Immature natural killer cell (primary cell): ENCODE measurements at places on chromosomes 7 and 10. TPM values are rescaled to one million over a fixed set of nuclear protein-coding genes. Genes with fewer than 3 reads are reported as not detected.

- H3K27me3 ChIP-seq, result no peaks in the 10 kb centered on the region
- no peak for DNase-seq
- no peak overlapping the region for H3K4me3 ChIP-seq
- peaks cover 48% of the 10 kb centered on the region for H3K36me3 ChIP-seq
- H3K27ac ChIP-seq, result no peak overlapping the region
Observed at GRCh38 chr10:99695761-99696160, 36.2 kb downstream of the COX15 start.

GRCh38 chr10:120559800-120560199 lies 102.8 kb downstream of the PLPP4 start:
- no peak overlapping the region for H3K4me3 ChIP-seq
- no peaks in the 10 kb centered on the region for H3K36me3 ChIP-seq
- H3K27ac ChIP-seq, result no peak overlapping the region

TMEM26 gene
- not detected for polyA plus RNA-seq

DNA sequence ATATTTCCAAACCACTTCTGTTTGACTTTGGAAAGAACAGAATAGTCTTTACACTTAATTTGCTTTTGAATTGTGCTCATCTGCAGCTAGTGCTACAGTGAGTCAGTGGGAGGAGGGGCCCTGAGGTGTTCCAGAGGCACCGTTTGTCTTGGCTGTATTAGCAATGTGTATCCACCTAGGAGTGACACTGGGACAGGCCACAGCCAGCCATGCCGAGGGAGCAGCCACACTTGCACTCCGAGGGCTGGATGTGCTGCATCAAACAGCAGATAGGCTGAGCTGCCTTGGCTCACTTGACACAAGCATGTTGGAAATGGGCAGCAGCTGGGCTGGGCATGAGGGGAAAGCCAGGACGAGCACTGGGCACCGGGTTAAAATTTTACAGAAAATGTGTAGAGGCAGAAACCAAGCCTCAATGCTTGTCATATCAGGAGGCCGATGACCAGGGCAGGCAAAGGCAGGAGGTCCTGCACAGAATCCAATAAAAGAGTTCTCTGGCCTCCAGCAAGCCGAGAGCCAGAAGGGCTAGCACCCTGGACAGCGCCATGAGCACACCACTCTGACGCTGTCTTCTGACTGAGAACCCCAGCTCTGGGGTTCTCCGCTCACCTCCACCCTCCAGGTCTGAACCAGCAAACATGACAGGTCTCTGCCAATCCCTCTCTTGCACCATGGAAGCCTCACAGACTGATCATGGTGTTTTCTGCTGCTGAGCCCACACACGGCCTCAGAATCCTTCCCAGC lies 163.3 kb downstream of the GRID1 start:
- peaks cover 7% of the 10 kb centered on the region for H3K27me3 ChIP-seq
- no peaks in the 10 kb centered on the region for H3K36me3 ChIP-seq
- no peak overlapping the region for H3K4me3 ChIP-seq
- H3K4me1 ChIP-seq, result no peaks in the 10 kb centered on the region

DNA sequence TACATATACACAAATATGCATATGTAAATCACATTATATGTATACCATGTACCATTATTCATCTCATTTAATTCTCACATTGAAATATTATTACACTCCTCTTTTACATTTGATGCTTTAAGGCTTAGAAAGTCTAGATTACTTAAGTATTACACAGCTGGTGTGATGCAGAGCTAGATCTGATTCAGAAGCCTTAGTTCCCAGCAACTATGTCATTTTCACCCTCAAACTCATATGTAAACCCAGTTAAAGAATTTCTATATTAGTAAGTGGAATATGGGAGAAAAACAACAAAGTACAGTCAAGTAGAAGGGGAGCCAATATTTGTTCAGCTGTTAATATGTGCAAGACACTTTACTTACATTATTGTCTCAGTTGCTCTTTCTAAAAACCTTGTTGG lies 74.3 kb upstream of the CSTF2T start:
- no peaks in the 10 kb centered on the region for H3K4me1 ChIP-seq
- no peak overlapping the region for H3K4me3 ChIP-seq
- no peak overlapping the region for H3K27ac ChIP-seq
- no peak for DNase-seq

DNA sequence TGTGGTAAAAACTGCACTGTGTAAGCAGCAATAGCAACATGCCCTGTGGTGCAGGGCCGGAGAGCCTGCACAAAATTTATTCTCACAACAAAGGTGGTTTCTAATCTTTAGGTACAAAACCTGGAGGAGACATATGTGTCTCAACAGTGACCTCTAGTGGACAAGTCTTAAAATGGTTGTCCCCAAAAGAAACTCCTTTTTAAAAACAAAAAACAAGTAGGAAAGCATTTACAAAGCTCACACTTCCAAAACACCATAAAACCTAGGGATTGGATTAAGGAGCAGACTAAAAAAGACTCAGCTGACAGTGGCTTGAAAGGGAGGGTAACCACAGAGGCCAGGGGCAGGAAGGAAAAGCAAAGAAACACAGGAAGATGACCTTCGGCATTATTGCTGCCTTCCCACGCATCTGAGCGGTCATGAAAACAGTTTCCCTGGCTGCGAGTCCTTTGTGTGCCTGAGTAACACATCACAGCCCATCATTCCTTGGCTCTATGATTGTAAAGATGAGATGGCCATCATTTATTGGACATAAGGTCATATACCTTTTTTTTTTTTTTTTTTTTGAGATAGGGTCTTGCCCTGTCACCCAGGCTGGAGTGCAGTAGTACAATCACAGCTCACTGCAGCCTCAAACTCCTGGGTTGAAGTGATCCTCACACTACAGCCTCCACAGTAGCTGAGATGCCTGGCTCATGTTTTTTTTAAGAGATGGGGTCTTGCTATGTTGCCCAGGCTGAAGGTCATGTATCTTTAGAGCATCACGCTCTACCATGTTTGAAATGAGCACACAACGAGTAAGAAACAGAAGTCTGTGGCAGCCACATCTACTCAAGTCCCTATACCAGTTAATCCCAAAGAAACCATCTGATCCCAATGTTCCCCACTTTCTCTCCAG lies 39.5 kb downstream of the RSU1 start:
- peak overlapping the region; percentile 16 for H3K27ac ChIP-seq
- peaks cover 23% of the 10 kb centered on the region for H3K4me1 ChIP-seq
- no peaks in the 10 kb centered on the region for H3K27me3 ChIP-seq
- H3K36me3 ChIP-seq, result peaks cover 3% of the 10 kb centered on the region
- H3K4me3 ChIP-seq, result no peak overlapping the region

GRCh38 chr10:2022401-2022800 lies 285.1 kb upstream of the ADARB2 start:
- no peaks in the 10 kb centered on the region for H3K4me1 ChIP-seq
- no peak for DNase-seq
- no peaks in the 10 kb centered on the region for H3K27me3 ChIP-seq

DNA sequence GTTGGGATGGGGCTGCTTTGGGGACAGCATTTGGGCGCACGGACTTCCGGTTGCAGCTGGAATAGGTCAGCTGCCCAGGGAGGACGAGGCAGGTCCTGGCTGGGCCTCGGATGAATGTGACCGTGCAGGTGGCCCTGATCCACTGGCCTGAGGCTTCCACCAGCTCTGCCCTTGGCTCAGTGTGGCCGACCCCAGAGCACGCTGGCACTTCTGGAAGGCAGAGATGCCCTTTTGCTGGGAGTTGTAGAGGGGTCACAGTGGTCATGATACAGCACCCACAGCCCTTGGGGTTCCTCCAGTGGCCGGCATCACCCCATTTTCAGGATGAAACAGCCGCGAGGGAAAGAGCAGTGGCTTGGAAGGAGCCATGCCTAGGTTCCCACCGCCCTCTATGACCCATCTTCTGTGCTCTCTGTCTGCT lies 19.0 kb downstream of the ADCY1 start:
- H3K4me1 ChIP-seq, result no peaks in the 10 kb centered on the region
- H3K27me3 ChIP-seq, result no peaks in the 10 kb centered on the region
- DNase-seq, result no peak
- no peak overlapping the region for H3K4me3 ChIP-seq

CNTNAP2 gene
- polyA plus RNA-seq, result not detected

TSPAN15 gene
- polyA plus RNA-seq, result not detected

GRCh38 chr10:127254276-127254675 lies 57.9 kb upstream of the INSYN2A start:
- H3K4me1 ChIP-seq, result peaks cover 66% of the 10 kb centered on the region
- peaks cover 3% of the 10 kb centered on the region for H3K36me3 ChIP-seq
- H3K27me3 ChIP-seq, result peaks cover 24% of the 10 kb centered on the region
- H3K27ac ChIP-seq, result peak overlapping the region; percentile 88
- peak; percentile 74 for DNase-seq

GRCh38 chr10:101782811-101783735 lies at the start of gene NPM3:
TSS of gene NPM3 (minus strand) at chr10:101783446. CDS start at chr10:101783390, 56 bp downstream.
- peaks cover 18% of the 10 kb centered on the region for H3K36me3 ChIP-seq
- peak within 1 kb of the TSS; percentile 96 for H3K27ac ChIP-seq

PRSS37 gene
- polyA plus RNA-seq, result not detected

GRCh38 chr7:138898255-138898654 lies 82.9 kb downstream of the KIAA1549 start:
- no peaks in the 10 kb centered on the region for H3K36me3 ChIP-seq
- DNase-seq, result no peak
- H3K4me3 ChIP-seq, result no peak overlapping the region
- no peaks in the 10 kb centered on the region for H3K4me1 ChIP-seq
- peaks cover 26% of the 10 kb centered on the region for H3K27me3 ChIP-seq
- no peak overlapping the region for H3K27ac ChIP-seq

GRCh38 chr7:126398285-126398684 lies 854.5 kb downstream of the GRM8 start:
- no peaks in the 10 kb centered on the region for H3K4me1 ChIP-seq
- no peak overlapping the region for H3K4me3 ChIP-seq
- H3K36me3 ChIP-seq, result no peaks in the 10 kb centered on the region
- H3K27me3 ChIP-seq, result no peaks in the 10 kb centered on the region

DNA sequence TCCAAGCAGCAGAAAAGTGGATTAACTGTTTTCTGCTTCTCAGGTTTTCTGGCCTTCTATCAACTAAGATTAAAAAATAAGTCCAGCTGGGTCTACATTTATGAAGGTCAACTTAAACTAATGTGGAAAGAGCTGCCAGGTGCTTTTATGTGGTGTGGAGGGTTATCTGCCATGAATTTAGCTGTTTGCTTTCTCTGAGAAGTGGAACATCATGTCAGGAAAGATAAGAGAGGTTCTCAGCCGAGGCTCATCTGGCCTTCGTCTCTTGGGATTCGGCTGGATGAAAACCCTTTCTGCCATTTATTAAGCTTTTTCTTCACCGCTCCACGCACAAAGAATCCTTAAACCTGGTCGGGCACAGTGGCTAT lies 5.5 kb downstream of the PTPRN2 start:
- no peak for DNase-seq
- no peak overlapping the region for H3K4me3 ChIP-seq
- peaks cover 24% of the 10 kb centered on the region for H3K27me3 ChIP-seq
- H3K4me1 ChIP-seq, result peaks cover 10% of the 10 kb centered on the region
- no peak overlapping the region for H3K27ac ChIP-seq
- H3K36me3 ChIP-seq, result no peaks in the 10 kb centered on the region

MOGAT3 gene
- not detected for polyA plus RNA-seq

DNA sequence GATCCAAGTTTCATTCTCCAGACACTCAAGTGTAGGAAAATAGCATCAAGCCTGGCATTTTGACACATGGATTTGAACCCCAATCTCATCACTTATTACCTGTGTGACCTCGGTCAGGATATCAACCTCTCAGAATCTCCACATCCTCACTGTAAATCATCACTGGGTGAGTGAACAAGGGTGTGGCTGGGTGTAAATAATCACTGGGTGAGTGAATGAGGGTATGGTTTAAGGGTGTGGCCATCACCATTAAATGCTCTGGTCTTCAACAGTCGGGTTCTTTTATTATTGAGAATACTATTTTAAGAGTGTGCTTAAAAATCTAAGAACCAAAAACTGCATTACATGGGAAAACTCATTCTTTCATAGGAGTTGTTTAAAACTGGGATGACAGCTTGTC lies 200.1 kb downstream of the DOCK4 start:
- no peak overlapping the region for H3K27ac ChIP-seq
- H3K4me3 ChIP-seq, result no peak overlapping the region
- H3K4me1 ChIP-seq, result no peaks in the 10 kb centered on the region
- no peaks in the 10 kb centered on the region for H3K36me3 ChIP-seq
- H3K27me3 ChIP-seq, result peaks cover 2% of the 10 kb centered on the region
- DNase-seq, result no peak

- peaks cover 2% of the 10 kb centered on the region for H3K27me3 ChIP-seq
- H3K27ac ChIP-seq, result no peak overlapping the region
- no peak overlapping the region for H3K4me3 ChIP-seq
- DNase-seq, result no peak
- H3K4me1 ChIP-seq, result no peaks in the 10 kb centered on the region
- no peaks in the 10 kb centered on the region for H3K36me3 ChIP-seq
Observed at GRCh38 chr7:94135180-94135579, 131.0 kb upstream of the BET1 start.

COBL gene
- not detected for polyA plus RNA-seq

DNA sequence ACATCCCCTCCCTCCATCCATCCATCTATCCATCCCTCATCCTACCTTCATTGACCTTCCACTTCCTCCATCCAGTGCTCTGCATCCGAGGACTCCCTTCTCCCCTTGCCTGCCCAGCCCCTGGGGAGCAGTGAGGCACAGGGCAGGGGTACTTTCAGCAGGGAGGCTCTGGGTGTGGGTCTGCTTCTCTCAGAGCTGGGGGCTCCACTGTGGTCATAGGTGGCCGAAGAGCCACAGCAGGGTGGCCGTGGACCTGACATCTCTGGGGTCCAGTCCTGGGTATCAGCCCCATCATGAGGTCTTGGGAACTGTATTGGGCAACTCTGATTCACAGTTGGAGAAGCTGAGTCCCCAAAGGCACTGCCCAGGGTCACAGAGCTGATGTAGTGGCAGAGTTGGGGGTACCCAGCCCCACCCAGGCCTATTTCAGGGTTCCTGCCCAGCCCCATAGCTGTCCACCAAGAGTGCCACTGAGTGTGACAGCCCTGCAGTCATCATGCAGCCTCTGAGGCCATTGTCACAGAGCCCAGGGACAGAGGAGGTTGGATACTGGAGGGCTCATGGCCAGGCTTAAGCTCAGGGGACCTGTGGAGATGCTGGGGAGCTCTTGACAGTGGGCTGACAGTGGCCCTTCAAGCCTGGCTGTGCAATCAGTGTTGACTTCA lies 35.3 kb upstream of the DPYSL4 start:
- no peak overlapping the region for H3K27ac ChIP-seq
- no peaks in the 10 kb centered on the region for H3K36me3 ChIP-seq
- DNase-seq, result no peak
- no peak overlapping the region for H3K4me3 ChIP-seq

DNA sequence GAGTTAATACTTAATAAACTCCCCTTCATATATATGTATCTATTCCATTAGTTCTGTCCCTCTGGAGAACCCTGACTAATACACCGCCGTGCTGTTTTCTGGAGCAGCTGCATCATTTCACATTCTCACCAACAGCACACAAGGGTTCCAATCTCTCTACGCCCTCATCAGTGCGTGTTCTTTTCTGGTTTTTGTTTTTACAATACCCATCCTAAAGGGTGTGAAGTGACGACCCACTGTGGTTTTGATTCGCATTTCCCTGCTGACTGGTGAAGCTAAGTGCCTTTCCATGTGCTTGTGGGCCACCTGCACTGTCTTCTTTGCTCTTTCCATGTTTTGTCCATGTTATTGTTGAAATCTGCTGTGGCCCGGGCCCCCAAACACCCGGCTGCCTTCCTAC lies 11.0 kb upstream of the INSIG1 start:
- H3K36me3 ChIP-seq, result no peaks in the 10 kb centered on the region
- no peak overlapping the region for H3K4me3 ChIP-seq
- peaks cover 10% of the 10 kb centered on the region for H3K27me3 ChIP-seq
- no peak for DNase-seq
